ENCODE measurements at places on chromosomes 7 and 10.

DNA sequence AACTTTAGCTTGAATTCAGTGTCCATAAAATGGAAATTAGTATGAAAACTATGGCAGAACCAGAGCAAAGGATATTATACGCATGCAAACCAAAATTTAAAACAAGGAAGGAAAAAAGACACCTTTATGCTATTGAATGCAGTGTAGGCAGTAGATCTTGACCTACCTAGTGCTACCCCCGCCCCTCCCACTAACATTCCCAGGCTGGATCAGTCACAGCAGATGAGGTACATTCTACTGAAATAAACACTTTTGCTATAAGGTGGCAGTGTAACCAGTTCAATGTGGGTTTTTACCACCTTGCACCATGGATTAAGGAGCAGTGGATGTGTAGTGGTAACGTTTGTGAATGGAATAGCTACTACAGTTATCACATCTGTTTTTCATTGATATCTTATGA, 27.9 kb downstream of the SRI start:
- no peak for DNase-seq

DNA sequence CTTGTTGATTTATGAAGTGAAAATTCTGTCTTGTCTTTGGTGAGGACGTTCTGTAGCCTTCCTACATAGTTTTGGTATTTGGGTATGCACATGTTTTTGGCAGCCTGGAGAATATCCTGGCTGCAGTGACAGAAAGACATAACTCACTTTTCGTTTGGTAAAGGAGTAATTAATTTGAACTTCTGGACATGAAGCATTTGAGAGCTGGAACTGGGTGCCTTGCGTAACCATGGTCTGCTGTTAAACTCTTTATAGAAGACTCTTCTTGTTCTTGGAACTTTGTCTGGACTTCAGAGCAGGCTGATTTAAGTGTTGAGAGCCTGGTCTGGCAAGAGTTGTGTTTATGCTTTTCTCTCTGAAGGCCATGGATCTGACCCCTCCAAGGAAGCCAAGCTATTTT, 231.3 kb downstream of the LRMDA start:
- peak; percentile 2 for DNase-seq

GRCh38 chr7:70392256-70392876, 739.6 kb upstream of the GALNT17 start:
- DNase-seq: no peak

DNA sequence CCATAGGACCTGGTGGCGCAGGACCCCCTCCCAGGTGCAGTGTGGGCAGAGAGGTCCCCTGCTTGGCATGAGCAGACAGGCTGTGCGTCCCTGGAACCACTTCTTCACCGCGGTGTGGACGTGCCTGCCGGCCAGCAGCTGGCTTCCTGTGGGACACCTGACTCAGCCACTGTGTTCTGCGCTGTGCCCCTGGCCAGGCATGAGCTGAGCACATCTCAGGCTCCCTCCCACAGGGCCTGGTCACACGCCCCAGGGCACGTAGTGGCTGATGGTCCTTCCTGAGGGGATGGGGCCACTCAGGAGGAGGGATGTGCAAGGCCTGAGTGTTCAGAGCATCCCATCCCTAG, 3.5 kb upstream of the DEPP1 start:
- no peak for DNase-seq

DNA sequence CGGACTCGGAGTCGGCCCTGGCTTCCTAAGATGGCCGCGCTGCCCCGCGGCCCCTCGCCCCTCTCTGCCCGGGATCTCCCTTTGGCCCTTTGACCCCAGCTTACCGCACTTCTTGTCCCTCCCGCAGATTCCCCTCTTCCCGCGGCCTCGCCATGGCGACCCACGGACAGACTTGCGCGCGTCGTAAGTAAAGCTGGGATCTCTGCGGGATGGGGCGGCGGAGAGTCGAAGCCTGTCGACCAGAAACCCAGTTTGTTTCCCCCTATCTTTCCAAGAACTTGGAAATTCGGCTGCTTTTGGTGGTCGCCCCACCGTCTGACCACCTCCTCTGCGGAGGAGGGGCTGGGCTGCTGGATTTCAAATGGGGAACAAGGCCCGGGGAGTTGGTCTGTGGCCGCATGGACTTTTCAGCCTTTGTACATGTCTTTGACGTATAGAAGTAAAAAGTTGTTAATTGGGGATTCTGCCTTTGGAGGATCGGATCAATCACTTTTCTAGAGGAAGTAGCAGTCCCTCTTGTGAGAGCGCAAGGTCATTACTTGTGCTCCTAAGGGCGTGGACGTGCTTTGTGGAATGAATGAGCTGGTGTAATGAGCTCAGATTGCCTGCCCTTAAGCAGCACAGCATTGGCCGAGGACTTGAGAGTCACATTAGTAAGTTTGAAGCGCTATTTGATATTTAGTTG, 553 bp downstream of the VDAC2 start:
- peak; percentile 43 for DNase-seq

- no peak for DNase-seq
Measured at GRCh38 chr10:103067956-103068355, 125.1 kb downstream of the NT5C2 start.

GRCh38 chr7:101936223-101936610, 118.8 kb downstream of the CUX1 start:
- DNase-seq: no peak

GRCh38 chr7:151647006-151647405, 127.3 kb upstream of the RHEB start:
- no peak for DNase-seq
